Activated CD4-positive, alpha-beta memory T cell treated with anti-CD3 and anti-CD28 coated beads for 36 hours (primary cell): ENCODE measurements at places on chromosomes 13 and 19. TPM values are rescaled to one million over a fixed set of nuclear protein-coding genes. Genes with fewer than 3 reads are reported as not detected.

The GFY gene
- total RNA-seq = not detected

The FFAR3 gene
- 1.1 TPM for total RNA-seq

- no peak for DNase-seq
These were observed 185.8 kb downstream of the B3GLCT start for GRCh38 chr13:31385540-31385939.

The CD22 gene
- 0.75 TPM for total RNA-seq

The KLF5 gene
- total RNA-seq = 3.3 TPM

GRCh38 chr19:12450844-12451243 lies 10.0 kb upstream of the ZNF443 start:
- no peak for DNase-seq

GRCh38 chr19:41098762-41099161 lies 10.5 kb downstream of the CYP2A13 start:
- DNase-seq = no peak

- DNase-seq = peak; percentile 100
These were observed at the start of gene LSM4 for GRCh38 chr19:18322759-18323460. TSS of gene LSM4 (minus strand) at chr19:18323076. CDS start at chr19:18323020, 56 bp downstream.

The ERICH6B gene
- total RNA-seq = not detected

- DNase-seq = no peak
These were observed 829.8 kb upstream of the SLC10A2 start for GRCh38 chr13:103895835-103896531.

The MCEMP1 gene
- total RNA-seq = not detected

DNA sequence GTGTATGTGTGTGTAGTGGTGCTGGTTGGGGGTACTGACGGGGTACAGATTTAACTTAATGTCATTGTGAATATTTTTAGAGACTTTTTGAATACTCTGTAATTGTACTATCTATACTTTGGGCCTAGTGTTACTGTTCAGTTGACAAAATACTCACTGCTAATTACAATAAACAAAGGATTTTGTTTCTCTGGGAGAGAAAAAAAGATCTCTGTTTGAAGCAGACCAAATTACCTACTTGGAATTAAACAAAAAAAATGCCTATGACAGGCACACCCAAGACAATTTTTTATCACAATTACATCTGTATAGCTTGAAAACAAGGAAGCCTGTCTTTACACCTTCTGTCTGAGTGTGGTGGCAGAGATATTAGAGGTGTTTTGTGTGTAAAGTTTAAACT lies 45.1 kb downstream of the OLFM4 start:
- no peak for DNase-seq

GRCh38 chr13:84400706-84401105 lies 518.4 kb upstream of the SLITRK1 start:
- DNase-seq = no peak

DNA sequence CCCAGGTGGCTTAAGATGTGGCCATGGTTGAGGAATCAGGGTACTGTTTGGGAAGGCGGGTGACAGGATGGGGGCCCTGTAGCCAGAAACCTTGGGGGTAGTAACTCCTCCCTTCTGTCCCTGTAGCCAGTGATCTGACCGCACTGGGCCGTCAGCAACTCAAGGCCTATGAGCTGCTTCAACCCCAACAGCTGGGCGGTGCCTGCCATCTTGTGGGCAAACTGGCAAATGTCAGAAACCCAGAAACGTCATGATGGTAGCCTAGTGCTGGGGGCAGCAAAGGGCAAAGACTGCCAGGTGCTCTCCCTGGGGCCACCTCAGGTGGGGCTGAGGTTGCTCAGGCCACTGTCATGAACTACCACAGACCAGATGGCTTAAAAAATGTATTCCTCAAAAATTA lies 3.5 kb downstream of the COPE start:
- DNase-seq = peak; percentile 60

DNA sequence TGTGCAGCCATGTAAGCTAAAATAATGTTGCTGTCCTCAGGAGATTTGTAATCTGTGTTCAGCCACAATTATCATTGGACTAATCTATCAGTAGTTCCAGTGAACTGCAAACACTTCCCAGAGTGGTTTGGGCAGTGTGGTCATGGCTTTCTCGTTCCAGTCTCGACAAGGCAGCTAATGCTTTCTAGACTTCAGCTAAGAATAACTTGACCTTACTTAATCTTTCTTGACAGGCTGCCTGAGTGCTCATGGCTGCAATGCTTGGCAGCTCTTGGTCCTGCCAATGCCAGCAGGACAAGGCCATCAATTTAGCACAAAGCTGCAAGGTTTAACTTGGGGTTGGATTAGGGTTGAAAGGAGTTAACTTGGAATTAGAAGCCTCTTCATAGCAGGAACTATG lies 32.8 kb downstream of the ATP12A start:
- DNase-seq = no peak

- no peak for DNase-seq
These were observed 596.6 kb downstream of the KCTD12 start for GRCh38 chr13:76289558-76289957.

DNA sequence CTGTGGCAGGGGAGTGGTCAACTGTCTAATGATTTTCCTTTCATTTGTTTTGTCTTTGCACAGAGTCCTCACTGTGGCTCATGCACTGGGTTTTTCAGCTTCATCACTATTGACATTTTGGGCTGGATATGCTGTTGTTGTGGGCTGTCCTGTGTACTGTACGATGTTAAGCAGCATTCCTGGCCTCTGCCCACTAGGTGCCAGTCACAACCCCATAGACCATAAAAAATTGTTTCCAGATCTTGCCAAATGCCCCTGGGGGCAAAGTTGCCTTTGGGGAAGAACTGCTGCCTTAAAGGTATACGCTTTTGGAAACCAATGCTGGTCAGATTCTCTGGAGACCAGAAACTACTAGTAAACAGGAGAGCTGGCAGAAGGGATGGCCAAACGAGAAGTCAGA lies 310.4 kb downstream of the SPRY2 start:
- no peak for DNase-seq

- DNase-seq = no peak
These were observed 5.9 kb upstream of the C1QTNF9B start for GRCh38 chr13:23902975-23903905.

DNA sequence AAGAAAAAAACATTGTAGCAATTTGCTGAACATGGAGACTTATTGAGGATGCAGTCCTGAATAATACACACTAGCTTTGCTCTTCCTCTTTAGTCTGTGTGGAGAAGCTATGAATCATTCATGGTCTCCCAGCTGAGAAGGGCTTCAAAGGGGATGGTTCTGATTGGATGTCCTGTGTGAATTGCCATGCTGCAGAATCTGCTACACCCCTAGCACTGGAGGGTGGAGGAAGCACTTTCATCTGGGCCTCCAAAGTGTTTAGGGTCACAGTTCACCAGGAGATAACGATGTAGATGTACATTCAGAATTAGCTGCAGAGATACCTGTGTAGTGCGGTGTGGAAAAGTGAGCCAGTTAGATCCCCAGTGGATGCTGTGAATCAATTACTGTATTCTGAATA lies 321.1 kb upstream of the EDNRB start:
- no peak for DNase-seq

The ZNF208 gene
- 5.3 TPM for total RNA-seq
